Activated CD4-positive, alpha-beta T cell treated with anti-CD3 and anti-CD28 coated beads, Interleukin-2, amount 10 ng/mL, durations not matched to agents 7 days and 5 days (primary cell): ENCODE measurements at places on chromosomes 13 and 19.

DNA sequence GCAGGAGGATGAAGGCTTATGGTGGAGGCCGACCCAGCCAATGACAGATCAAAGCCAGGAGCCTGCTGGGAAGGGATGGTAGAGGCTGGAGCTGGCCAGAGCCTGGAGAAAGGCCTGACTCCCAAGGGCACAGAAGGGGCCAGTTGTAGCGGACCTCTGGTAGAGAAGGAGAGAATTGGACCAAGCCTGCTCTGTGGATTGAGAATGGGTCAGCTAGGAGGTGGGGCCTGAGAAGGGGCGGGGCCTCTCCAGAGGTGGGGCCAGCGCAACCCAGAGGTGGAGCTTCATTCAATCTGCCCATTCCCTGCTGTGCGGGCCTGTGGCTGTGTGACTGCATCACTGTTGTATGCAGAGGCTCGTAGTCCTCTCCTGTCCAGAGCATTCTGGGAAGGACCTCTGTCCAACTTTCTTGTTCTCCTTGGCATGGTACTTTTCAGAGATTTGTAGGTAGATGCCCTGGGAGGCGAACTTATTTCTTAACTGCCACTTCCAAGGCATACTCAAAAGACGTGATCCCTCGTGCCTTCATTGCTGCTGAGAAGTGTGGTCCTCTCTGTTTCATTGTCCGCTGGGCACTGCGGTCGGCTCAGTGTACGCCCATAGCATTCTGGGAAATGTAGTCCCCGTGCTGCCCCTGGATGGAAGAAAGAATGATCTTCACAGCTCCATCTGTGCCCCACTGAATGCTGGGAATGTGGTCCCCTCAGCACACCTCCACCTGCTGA lies 6.7 kb downstream of the GRIN2D start:
- no peak for DNase-seq

DNA sequence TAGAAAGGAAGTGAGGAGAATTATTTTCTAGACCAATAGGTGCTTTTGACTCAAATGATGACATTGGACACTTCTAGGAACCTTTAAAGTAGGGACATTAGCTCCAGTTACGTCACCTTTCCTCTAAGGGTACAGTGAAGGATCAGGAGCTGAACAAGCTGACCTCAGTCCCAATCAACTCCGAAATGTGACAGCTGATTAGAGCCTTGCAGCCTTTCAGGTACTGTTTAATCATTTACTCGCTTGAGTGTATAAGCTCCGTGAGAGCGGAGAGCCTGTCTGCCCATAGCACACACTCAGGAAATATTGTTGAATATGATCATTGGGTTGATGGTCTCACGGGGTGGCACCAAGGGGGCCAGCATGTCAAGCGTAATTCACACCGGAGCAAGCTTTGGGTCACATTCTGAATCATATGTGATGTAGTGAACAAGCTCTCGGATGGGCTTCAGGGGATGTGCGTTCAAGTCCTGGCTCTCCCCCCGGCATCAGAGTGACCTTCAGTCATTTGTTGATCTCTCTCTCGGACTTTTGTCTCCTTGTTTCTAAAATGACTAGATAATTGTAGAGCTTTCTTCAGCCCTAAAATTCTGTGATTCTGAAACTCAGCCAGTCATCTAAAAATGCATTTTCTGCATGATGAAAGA lies 141.9 kb downstream of the ZIC5 start:
- no peak for DNase-seq

DNA sequence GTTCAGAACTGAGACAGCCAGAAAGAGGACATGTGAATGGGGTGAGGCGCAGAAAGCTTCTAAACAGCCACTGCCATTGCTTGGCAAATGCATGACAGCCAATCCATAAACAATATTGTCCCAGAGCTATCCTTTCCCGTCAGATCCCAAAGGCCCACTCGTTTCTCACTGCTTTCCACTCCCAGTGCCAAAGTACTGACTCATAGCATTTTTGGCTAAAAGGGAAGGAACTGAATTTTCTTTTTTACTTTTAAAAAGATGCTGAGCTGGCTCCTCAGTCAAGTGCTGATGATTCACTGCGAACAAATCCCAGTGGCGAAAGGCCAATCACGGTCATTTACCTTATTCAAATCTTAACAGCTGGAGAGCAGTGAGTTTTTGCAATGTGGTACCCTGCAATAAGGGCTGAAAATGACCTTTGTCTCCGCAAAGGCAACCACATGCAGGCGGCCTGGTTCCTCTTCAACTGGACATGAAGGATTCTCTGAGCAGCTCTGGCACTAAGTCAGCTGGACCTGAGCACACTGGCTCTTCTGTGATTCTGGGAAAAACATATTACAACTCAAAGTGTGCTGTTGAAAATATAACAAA lies 151.7 kb downstream of the DCLK1 start:
- DNase-seq = no peak

DNA sequence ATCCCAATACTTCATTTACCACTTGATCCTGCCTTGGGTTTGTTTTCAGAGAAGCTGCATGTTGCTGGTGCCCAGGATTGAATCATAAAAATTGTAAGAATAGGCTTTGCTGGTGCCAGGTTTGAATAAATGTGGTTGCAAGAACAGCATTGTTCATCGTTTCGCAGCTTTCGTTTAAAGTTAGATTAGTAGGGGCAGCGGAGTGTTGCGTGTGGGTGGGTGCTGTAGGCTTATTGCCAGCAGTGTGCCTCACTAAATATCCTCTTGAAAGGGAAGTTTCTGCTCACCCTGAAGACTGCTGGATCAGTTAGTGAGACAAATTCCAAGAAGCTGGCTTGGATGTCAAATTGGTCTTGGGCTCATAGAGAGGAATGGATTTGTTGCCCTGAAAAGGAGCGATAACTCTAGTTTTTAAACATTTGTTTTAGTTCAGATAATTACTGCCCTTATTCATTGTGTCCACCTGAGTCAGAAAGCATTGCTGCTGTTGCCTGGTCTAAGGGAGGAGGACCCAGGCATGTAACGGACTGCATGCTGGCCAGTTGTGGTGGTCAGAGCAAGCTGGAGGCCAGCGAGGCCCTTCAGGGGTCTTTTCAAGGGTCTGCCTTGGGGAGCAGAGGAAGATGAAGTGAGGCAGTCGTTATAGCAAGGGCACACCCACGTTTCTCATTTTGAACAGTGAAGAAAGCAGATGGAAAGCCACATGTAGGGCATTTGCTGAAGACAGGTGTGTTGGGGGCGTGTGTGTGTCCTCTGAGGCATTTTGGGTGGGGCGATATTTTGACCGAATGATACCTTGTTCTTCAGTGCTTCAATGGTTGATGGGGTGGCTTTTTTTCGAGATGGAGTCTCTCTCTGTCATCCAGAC lies 8.5 kb downstream of the ILF3 start:
- DNase-seq = no peak

GRCh38 chr13:37878496-37878895 lies 8.9 kb upstream of the TRPC4 start:
- no peak for DNase-seq

DNA sequence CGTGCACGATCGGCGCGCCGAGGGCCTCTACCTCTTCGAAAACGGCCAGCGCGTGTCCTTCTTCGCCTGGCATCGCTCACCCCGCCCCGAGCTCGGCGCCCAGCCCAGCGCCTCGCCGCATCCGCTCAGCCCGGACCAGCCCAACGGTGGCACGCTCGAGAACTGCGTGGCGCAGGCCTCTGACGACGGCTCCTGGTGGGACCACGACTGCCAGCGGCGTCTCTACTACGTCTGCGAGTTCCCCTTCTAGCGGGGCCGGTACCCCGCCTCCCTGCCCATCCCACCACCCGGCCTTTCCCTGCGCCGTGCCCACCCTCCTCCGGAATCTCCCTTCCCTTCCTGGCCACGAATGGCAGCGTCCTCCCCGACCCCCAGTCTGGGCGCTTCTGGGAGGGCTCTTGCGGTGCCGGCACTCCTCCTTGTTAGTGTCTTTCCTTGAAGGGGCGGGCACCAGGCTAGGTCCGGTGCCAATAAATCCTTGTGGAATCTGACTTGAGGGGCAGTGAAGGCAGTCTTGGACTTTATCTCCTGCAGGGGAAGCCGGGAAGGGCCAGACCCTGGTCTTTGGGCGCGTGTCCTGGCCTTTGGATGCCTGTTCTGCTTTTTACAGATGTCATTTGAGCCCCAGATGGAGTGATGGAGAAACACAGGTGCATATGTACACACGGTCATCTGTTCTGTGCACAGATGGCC lies 2.2 kb downstream of the CLEC11A start:
- DNase-seq = no peak

GRCh38 chr19:2449019-2449418 lies 7.7 kb downstream of the LMNB2 start:
- DNase-seq = no peak

GRCh38 chr13:47628666-47629065 lies 372.4 kb downstream of the SUCLA2 start:
- DNase-seq = no peak

DNA sequence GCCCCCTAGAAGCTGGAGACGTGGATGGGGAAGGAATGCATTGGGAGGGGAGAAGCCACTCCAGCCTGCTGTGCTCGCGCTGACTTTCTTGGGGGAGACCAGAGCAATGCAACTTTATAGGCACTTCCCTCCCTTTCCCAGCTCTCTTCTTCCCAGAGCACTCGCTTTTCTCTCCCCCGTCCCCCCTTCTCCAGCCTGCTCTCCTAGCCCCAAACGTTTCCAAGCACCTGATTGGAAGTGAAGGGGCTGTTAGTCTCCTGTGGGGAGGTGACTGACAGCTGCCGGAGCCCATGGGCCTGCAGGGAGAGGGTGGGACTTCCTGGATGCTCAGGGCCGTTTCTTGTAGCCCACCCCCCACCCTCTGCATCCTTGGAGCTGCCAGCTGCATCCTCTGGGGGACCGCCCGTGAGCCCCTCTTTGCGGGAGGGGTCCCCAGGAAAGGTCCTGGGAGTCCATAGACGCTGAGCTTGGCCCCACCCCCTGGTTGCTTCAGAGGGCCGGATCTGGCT lies 2.5 kb downstream of the HDGFL2 start:
- DNase-seq = peak; percentile 49

GRCh38 chr13:111952814-111953213 lies 114.1 kb upstream of the SOX1 start:
- DNase-seq = no peak

DNA sequence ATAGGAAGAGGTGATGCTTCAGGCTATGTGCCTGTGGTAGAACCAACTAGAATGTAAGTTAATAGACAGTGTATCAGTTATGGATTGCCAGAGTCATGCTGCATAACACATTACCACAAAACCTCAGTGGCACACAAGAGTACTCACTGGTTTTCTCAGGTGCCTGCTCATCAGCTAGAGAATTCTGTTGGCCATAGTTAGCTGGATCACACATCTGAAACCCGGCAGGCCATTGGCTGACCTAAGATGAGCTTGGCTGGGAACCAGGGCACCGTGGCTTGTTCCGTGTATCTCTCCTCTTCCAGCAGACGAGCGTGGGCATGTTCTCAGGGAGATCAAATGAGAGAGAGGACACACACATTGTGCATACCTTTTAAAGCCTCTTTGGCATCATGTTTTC lies 76.7 kb downstream of the TEX26 start:
- DNase-seq = no peak

- no peak for DNase-seq
Measured at GRCh38 chr19:45344621-45345505, 4.3 kb downstream of the KLC3 start.

DNA sequence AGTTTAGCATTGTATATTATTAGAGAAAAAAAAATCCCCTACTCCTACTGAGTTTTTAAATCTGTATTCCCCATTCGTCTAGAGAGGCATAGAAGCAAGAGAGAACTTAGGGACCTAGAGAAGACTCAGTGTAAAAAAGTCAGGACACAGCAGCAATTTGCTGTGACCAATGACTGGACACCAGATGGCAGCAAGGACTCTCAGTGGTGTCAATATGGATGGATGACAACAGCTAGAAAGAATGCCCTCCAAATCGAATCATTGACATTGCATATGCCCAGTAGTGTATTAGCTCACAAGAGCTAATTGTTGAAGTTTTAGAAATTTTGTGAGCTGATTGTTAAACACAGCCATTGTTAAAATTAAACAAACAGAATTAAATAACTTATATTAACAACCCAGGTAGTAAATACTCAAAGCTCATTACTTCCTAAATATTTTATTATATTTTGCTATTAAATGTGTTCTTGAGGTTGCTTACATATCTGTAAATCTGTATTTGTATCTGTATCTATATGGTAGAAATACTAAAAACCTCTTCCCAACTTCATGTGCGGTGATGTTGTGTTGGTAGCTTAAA lies 43.9 kb downstream of the SIAH3 start:
- peak; percentile 38 for DNase-seq

GRCh38 chr19:50252111-50252886 lies 48.9 kb downstream of the MYH14 start:
- DNase-seq = peak; percentile 23

GRCh38 chr19:32658527-32658926 lies 16.5 kb downstream of the ANKRD27 start:
- no peak for DNase-seq

DNA sequence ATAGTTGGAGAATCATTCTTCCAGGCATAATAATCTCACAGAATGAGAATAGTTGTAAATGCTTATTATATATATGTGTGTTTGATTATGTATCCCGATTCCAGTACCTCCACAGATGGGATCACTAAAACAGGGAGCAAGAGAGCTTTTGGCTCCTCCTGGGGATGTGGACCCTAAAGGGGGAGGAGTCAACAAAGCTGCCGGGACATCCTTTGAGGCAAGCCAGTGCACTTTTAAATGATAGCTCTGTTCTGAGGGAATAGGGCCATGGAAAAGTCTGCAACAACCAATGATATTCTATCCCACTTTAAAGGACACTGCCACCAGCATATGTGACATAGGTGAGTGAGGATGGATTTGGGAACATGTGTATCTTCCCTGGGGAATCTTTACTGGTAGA lies 40.8 kb downstream of the SLITRK5 start:
- no peak for DNase-seq

DNA sequence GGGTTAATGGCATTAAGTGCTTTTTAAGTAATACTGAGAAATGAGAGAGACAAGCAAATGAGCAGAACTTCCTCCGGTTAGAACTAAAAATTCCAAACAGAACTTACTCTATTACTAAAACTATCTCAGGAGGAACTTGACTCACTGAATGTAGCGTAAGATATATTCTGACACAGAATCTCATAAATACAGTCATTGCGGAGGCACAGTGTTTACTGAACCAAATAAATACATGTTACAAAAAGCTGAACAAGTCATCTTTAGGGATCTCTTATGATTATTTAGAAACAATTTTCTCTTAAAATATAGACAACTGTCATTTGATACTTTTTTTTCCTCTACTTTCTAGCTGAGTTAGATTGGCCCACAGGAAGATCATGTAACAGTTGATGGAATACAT lies 283.1 kb downstream of the KLF12 start:
- DNase-seq = no peak

DNA sequence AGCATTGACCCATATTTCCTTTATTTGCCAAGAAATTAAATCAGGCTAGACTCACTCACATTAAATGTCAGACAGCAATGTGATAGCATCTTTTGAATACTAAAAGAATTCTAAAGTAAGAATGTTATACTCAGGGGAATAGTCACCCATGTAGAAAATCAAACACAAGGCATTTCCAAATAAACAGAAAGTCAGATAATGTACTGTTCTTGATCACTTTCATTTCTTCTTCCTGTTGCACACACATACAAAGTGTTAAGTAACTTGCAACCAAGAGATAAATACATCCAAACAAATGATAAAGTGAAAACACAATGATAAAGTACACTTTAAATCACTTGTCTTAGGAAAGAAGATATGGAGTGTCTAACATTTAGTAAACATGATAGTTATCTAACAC lies 1366.6 kb upstream of the MIR17HG start:
- DNase-seq = no peak
